ENCODE measurements at places on chromosomes 13 and 19.

GRCh38 chr19:49453013-49453756 is at the start of gene ALDH16A1:
Gene ALDH16A1 (plus strand): TSS chr19:49453225. CDS start chr19:49453332, 107 bp downstream.
- DNase-seq = peak; percentile 98

GRCh38 chr13:29465741-29466293 is 129.7 kb downstream of the SLC7A1 start:
- no peak for DNase-seq

DNA sequence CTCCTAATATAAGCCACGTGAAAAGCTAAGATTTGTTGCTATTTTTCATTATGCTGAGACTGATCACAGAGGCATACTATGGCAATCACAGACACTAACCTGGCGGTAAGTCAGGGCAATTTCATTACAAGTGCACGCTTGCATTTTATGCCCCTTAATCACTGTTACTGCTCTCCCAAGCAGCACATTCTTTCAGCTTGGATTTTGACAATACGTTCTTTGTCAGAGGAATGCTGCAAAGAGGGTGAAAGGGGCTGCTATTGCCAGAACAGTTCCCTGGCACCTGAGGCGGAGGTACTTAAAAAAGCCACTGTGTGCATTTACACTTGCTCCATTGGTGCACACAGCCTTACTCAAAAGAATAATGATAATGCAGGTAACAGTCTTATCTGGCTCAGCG is 346.6 kb downstream of the RFC3 start:
- DNase-seq = no peak

DNA sequence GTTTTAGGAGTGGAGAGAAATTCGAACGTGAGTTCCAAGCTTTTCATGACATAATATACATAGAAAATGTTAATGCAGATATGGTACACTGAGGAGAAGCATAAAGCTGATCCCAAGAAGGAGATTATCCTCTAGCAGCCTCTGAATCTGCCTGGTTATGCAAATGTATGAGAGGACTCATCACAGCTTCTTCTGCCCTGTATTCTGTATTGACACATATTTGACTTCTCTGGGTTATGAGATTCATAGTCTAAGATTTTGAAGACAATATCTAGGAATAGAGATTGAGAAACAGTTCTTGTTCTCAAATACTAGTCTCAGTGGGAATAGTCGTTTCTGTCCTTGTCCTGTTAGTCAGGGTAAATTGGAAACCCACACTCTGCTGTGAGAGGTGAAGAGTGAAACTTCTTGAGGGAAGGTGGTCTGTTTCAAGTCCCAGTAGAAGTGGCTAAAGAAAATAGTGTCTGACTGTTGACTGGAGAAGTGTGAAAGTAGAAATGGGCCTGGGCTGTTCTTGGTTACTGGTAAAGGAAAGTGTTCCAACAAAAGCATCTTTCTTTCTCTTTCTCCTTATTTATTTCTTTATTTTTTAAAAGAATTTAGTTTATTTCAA is 1356.6 kb downstream of the SLITRK5 start:
- no peak for DNase-seq

- DNase-seq = no peak
Measured at GRCh38 chr19:5271145-5271544, 69.5 kb downstream of the PTPRS start.

DNA sequence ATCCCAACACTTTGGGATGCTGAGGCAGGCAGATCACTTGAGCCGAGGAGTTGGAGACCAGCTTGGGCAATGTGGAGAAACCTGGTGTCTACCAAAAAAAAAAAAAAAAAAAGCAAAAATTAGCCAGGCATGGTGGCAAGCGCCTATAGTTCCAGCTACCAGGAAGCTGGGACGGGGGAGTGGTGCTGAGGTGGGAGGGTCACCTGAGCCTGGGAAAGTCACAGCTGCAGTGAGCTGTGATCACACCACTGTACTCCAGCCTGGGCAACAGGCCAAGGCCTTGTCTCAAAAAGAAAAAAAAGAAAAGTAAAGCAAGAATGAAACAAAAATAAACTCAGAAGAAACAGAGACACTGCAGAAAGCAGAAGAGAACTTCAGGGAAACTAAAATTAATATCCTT is 31.6 kb downstream of the MTRF1 start:
- DNase-seq = peak; percentile 46

- no peak for DNase-seq
Measured at GRCh38 chr19:5676105-5676771, 4.1 kb downstream of the MICOS13 start.

DNA sequence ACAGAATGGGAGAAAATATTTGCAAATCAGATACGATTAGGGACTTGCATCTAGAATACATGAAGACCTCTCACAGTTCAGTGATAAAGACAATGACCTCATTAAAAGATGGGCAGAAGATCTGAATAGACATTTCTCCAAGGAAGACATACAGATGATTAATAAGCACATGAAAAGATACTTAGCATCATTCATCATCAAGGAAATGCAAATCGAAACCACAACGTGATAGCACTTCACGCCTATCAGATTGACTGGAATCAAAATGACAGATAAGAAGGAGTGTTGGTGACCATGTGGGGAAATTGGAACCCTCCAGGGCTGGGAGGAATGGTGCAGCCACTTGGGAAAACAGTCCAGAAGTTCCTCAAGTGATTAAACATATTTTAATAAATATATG is 25.8 kb downstream of the CFAP97D2 start:
- DNase-seq = no peak

GRCh38 chr19:4536798-4537197 is 1.8 kb upstream of the PLIN5 start:
- no peak for DNase-seq

GRCh38 chr13:40667622-40667978 is 1.2 kb upstream of the FOXO1 start:
- DNase-seq = peak; percentile 35

- DNase-seq = no peak
Measured at GRCh38 chr19:3207461-3208242, 16.8 kb upstream of the CELF5 start.

GRCh38 chr13:113364901-113365582 is 1.1 kb upstream of the GRTP1 start:
- DNase-seq = no peak

DNA sequence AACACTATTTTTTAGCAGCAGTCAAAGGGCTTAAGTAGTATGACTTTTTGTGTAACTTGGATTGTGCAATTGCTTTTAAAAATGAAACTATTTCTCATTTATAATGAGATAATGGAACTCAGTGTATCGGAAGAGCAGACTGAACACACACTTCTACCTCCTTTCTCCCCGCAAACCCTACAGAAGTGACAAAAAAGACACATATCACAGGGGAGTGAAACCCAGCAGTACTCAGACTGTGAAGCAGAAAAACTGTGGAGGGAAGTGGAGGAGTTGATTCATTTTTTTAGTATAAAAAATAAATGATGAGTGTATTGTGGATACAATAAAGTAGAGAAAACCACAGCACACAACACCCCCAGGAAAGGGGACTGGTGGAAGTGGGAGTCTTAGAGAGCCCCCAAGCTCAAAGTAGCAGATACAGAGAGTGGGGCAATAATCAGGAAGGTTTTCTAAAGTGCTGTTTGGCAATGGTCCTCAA is 9.7 kb downstream of the LPAR6 start:
- no peak for DNase-seq

DNA sequence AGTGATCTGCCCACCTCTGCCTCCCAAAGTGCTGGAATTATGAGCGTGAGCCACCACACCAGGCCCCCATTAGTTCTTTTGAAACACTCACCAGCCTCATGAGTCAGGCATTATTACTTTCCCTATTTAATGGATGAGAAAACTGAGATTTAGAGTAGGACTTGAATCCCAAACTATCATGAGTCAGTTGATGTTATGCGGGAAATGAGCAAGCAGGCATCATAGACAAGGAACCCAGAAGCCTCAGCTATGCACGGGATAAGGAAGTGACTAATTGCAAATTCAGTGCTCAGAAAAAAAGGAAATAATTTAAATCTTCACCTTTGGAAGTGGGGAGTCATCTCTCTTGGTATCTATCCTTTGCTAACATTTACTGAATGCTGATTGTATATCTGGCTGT is 217.5 kb downstream of the ABCC4 start:
- peak; percentile 86 for DNase-seq

DNA sequence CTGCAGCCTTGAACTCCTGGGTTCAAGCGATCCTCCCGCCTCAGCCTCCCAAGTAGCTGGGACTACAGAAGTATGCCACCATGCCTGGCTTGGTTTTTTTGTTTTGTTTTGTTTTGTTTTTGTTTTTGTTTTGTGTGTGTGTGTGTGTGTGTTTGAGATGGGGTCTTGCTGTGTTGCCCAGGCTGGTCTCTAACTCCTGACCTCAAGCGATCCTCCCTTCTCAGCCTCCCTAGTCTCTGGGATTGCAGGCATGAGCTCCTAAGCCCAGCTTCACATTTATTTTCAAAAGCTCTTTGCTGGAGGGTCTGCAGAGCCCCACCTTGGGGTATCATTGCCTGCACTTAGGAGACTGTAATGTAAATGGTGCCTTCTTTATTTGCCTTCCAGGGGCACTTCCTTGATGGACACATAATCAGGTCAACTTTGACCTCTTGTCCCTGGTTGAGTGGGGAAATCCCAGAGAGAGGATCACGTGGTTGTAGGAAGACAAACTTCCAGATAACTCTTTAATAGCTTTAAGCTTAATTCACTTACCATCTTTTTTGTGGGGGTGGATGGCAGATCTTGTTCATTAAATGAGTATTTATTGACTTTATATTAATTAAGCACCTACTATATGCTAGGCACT is 72.9 kb upstream of the NPAS1 start:
- DNase-seq = no peak

DNA sequence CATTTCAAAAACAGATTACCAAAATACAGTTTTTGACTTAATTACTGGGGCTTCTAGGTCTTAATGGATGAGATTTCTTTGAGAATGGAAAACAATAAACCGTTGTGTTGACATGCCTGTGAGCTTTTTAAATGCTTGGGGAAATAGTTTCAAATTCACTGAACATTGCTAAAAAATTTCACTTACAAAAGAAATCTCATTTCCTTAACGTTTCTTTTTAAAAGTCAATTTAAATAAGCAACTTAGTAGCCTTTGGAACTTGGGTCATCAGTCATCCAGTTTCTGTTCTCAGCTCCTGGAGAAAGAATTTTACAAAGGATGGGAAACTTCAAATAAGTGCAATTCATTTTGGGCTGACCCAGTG is 4.4 kb downstream of the ZC3H4 start:
- no peak for DNase-seq

GRCh38 chr13:102680842-102681740 is 13.8 kb downstream of the METTL21C start:
- no peak for DNase-seq

- no peak for DNase-seq
Measured at GRCh38 chr13:43515531-43515930, 271.2 kb downstream of the ENOX1 start.

DNA sequence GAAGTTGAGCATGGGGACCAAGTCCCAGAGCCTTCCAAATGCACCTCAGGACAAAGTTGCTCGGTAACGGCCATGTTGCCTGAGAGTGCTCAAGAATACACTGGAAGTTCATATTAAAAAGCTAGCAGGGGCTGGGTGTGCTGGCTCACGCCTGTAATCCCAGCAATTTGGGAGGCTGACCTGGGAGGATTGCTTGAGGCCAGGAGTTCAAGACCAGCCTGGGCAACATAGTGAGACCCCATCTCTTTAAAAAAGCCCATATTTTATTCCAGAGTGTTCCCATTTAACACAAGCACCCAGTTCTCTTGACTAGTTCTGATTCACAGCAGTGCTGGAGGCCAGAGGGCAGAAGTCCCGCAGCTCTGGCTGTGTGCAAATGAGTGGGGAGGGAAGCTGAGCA is 8.1 kb upstream of the GPI start:
- DNase-seq = no peak
